Activated naive CD8-positive, alpha-beta T cell treated with anti-CD3 and anti-CD28 coated beads, Interleukin-2, amount 10 ng/mL, durations not matched to agents 7 days and 5 days (primary cell): ENCODE measurements at places on chromosomes 4 and X. TPM values are rescaled to one million over a fixed set of nuclear protein-coding genes. Genes with fewer than 3 reads are reported as not detected.

NSUN7 gene
- total RNA-seq = 0.25 TPM

SPANXA1 gene
- not detected for total RNA-seq

GRCh38 chr4:48484494-48485168 is 1.5 kb downstream of the SLC10A4 start:
- H3K36me3 ChIP-seq = no peaks in the 10 kb centered on the region
- H3K27ac ChIP-seq = no peak overlapping the region
- peaks cover 78% of the 10 kb centered on the region for H3K27me3 ChIP-seq
- H3K4me1 ChIP-seq = peaks cover 14% of the 10 kb centered on the region

DNA sequence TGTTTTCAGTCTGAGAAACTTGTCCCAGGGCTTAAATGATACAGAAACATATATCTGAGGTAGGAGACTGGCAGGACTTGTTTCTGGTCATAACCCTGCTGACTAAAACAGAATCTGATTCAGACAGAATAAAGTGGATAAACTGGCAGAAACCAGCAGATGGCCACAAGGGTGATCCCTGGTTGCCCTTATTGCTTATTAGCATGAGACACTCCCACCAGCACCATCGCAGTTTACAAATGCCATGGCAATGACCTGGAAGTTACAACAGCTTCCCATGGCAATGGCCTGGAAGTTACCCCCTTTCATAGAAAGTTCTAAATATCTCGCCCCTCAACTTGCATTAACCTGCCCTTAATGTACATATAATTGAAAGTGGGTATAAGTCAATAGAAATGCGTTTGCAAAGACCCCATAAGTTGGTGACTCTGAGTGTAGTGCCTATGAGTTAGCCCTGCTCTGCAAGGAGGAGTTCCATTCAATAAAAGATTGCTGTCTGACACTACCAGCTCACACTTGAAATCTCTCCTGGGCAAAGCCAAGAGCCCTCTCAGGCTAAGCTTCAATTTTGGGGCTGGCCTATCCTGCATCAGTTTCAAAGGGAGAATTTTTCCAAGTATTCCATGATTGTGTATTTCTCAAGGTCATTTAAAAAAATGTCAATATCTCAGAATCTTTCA is 52.9 kb upstream of the PAGE5 start:
- no peak overlapping the region for H3K4me3 ChIP-seq
- no peaks in the 10 kb centered on the region for H3K36me3 ChIP-seq
- H3K27me3 ChIP-seq = no peaks in the 10 kb centered on the region
- no peak overlapping the region for H3K27ac ChIP-seq
- DNase-seq = no peak

DNA sequence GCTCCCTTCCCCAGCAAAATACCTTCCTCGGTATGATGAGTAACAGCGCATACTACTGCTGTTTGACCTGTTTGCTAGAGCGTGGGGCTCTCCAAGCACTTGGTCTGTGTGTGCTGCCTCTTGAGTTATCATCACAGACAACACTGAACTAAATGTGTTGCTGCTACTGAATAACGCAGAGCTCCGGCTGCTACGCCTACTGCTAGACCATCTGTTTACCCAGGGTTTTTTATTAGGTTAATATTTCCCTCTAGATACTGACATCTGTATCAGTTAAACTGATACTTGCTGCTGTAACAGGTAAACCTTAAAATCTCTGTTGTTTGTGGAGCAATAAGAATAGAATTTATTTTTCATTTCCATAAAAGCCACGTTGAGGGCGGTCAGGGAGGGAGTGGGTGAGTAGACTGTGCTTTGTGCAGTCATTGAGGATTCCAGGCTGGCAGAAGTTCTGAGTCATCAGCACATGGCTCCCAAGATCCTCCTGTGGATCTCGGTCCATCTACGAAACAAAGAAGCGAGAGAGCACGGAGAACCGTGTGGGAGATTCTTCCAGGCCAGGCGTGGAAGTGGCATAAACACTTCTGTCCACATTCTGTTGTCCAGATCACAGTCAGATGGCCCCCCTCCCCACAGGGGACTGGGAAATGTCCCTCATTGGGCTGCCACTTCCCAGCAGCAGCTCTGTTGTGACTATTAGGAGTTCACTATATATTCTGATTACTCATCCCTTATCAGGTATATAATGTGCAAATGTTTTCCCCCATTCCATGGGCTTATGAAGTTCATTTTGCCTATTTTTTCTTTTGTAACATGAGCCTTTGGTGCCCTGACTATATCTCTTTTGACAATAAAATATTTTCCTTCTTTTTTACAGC is 14.1 kb downstream of the GRK4 start:
- DNase-seq = no peak
- no peaks in the 10 kb centered on the region for H3K4me1 ChIP-seq
- no peak overlapping the region for H3K4me3 ChIP-seq
- H3K36me3 ChIP-seq = no peaks in the 10 kb centered on the region
- peaks cover 3% of the 10 kb centered on the region for H3K27me3 ChIP-seq

- no peaks in the 10 kb centered on the region for H3K36me3 ChIP-seq
- H3K4me3 ChIP-seq = no peak overlapping the region
- no peak for DNase-seq
- no peaks in the 10 kb centered on the region for H3K27me3 ChIP-seq
- H3K4me1 ChIP-seq = no peaks in the 10 kb centered on the region
Measured at GRCh38 chr4:182190306-182190705, 52.9 kb upstream of the TENM3 start.

DNA sequence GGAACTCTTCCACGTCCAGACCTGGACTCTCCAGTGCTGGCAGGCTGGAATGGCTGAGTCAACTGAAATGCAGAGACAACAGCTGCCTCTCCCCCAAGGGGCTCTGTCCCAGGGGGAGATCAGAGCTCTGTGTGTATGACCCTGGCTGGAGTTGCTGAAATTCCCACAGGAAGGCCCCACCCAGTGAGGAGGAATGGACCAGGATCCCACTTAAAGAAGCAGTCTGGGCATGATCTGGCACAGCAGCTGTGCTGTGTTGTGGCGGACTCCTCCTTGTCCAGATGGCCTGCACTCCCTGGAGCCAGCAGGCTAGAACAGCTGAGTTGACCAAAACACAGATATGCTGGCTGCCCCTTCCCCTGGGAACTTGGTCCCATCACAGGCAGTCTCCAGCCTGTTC is 25.4 kb downstream of the C4orf17 start:
- H3K4me3 ChIP-seq = no peak overlapping the region
- H3K27ac ChIP-seq = no peak overlapping the region
- DNase-seq = no peak
- H3K4me1 ChIP-seq = no peaks in the 10 kb centered on the region
- no peaks in the 10 kb centered on the region for H3K36me3 ChIP-seq
